ENCODE measurements at places on chromosomes 1 and 21.
A peak's percentile ranks its signal among the peaks of the same experiment; 100 is the strongest.

- DNase-seq, result no peak
Observed at GRCh38 chr1:209527372-209527771, 56.1 kb upstream of the CAMK1G start.

DNA sequence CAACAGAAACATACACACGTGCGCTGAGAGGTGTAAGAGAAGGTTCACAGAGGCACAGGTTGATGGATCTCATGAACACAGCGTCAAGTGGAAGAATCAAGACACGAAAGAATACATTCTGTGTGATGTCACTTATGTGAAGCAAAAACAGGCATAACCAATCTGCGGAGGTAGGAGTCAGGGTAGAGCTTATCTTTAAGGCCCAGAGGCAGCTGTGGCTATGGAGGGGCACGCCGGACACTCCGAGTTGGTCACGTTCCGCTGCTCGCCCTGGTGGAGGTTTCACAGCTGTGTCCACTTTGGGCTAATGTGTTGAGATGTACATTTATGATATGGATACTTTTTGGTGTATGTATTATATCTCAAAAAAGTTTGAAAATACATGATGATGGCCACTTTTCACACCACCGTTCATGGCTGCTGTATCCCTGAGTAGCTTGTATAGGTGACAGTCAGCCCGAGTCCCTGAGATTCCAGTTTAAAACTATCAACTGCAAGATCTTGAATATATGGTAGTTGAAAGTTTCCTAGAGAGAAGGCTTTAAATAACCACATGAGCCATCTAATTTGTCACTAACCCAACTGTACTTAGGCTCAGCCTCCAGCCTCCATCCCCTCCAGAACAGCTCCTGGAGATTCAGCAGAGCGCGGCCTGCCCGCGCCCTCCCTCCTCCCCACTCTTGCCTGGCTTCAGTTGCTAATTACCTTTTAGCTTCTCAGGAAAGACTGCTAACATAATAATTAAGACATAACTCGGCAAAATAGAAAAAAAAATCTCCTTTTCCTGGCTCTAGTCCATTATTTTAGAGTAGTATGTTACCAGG is 6.7 kb upstream of the ADARB1 start:
- no peak for DNase-seq

DNA sequence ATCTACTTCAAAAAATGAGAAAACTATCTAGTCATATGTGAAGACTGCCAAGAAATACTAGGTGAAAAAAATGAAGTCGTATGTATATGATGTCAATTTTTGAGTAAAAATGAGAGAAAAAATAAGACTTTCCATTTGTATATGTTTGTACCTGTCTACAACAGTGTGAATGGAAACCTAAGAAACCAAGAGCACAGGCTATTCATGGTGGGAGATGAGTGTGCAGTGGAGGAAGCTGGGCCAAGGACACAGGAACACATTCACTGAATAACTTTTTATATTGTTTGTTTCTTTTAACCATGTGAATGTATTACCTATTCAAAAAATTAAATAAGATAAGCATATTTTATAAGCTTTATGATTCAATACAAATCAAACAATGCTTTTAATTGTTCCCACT is 67.0 kb downstream of the ERO1B start:
- DNase-seq, result no peak

- no peak for DNase-seq
Observed at GRCh38 chr1:186819126-186819525, 9.6 kb upstream of the PLA2G4A start.

GRCh38 chr1:46173361-46173856 is 1.5 kb upstream of the TSPAN1 start:
- DNase-seq, result no peak

- DNase-seq, result no peak
Observed at GRCh38 chr1:164602480-164603093, 43.6 kb downstream of the PBX1 start.

GRCh38 chr1:25647863-25648262 is 31.3 kb downstream of the MAN1C1 start:
- DNase-seq, result no peak

DNA sequence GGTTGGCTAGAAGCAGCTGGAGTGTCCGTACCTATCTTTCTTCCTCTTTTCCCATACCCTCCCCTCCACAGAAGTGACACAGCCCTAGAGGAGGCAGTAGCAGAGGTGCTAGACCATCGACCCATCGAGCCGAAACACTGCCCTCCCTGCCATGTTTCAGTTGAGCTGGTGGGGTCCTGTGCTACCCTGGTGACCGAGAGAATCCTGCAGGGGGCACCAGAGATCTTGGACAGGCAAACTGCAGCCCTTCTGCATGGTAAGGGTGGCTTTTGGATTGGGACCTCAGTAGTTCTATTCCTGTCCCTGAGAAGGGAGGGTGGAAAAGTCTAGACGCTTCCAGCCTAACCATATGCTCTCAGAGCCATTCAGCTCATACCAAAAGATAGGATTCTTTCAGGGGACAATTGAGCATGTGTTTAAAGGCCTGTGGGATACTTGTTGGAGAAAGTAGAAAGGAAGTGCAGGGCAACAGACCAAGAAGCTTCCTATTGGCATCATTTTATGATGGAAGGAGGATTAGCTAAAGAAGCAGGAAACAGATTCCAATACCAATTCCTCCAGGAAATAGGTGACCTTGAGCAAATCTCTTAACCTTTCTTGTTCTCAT is 11.7 kb upstream of the BNIPL start:
- DNase-seq, result peak; percentile 87

DNA sequence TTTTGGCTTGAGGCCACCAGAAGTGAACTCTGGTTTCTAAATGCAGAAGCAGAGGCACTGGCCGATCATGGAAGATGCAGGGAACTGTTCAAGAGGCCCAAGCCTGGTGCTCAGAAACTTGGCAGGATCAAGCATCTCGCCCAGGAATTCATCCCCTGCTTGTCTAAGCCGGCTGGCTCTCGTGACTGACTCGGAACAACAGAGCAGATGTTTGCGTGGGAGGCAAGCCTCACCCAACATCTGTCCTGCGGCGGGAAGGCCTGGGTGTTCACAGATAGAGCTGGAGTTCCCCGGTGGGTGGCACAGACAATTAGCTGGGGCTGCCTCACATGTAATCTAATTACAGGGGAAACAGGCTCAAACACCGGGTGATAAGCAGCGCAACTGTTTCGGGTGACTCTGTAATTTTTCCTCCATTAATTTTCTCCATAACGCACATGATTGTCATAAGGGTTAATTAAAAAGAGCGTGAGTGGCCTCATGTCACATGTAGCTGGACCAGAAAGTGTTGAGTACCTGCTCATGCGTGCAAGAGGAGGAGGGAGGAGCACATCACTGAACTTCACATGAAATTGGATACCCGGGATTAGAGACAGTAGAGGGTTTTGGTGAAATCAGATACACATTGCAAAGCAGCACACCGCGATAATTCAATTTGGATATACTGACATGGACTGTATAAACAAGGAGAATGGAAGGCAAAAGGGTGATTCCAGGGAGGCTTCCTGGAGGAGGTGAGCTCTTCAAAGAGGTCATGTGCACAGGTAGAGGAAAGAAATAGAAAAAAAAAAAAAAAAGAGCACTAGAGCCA is 180.0 kb downstream of the ETS2 start:
- DNase-seq, result no peak

DNA sequence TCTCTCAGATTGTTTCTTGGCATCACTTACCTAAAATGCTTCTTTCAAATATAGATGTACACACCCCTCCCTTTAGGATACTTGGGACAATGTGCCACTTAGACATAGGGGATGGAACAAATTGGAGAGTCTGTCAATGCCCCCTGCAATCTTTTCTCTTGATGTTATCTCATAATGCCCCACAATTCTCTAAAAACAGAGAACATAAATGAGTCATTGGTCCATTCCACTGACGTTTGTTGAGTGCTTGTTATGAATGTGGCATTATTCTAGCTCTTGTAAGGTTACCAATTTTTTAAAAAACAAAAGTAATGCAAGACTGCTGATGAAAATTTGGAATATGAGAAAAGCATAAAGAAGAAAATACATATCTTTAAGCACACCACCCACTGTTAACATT is 5.6 kb upstream of the SMIM11 start:
- DNase-seq, result no peak

- no peak for DNase-seq
Observed at GRCh38 chr1:245341743-245342142, 187.0 kb downstream of the KIF26B start.

DNA sequence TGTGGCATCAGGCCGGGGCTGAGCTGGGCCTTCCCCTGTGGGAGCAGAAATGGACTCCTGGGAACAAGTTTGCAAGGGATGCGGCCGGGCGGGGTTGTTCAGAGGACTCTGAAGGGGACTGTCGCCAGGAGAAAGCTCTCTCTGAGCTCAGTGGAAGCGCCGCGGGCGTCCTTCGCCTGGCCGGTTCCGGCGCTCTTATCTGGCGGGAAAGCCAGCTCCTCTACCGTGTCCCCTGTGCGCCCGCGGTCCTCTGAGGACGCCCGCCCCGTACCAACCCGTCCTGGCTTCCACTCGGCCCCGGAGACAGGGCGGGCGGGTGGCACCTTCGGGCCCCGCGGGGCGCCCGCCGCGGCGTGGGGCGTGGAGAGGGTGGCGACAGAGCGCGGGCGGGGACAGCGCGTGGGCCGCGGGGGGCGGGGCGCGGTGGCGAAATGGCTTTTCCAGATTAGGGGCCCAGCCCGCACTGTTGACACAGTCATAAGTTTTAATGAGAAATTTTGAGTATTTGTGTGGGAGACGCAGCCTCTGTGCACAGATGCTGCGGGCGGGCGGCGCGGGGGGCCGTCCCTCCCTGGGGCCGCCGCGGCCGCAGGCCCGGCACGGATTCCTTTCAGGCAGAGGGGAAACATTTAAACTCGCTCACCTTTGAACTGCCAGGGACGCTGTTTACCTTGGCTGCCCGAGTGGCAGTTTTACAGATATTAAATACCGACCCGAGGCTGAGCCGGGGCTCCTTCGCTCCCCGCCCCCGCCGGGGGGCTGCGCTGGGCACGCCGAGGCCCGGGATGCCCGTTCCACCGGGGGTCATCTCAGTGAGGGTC is 70.2 kb downstream of the FOXD2 start:
- no peak for DNase-seq

DNA sequence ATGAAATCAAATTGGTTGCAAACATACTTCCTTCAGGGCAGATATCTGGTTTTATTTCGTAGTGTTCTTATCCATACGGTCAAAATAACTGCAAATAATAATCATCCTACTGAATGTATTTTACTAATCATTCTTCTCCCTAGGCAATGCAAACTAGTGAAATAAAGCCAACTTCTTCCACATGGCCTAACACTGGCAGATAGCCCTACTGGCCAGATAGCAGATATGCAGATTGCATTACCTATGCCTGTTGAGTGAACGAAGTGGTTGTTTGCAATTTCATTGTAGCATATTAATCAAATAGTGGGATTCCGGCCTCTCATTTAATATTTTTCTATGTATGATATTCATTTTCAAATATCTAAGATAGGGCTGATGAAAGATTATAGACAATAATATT is 116.2 kb downstream of the CENPF start:
- no peak for DNase-seq

DNA sequence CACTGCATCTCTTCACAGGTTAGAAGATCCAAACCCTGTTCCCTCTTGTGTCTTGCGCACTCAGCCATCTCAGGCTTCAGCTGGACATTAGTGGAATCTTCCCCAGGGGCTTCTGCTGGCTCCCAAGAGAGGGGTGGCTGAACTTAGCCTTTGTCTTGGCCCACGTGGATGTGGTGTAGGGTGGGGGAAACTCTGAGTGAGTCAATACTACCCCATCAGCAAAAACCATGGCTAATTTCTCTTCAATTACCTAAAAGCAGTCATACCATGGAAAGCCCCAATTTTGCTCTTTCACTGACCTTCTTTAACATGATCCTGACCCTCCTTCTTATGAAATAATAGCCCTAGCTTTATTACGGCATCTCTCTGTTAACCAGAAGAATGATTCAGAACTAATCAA is 72.5 kb upstream of the RAB3GAP2 start:
- no peak for DNase-seq

DNA sequence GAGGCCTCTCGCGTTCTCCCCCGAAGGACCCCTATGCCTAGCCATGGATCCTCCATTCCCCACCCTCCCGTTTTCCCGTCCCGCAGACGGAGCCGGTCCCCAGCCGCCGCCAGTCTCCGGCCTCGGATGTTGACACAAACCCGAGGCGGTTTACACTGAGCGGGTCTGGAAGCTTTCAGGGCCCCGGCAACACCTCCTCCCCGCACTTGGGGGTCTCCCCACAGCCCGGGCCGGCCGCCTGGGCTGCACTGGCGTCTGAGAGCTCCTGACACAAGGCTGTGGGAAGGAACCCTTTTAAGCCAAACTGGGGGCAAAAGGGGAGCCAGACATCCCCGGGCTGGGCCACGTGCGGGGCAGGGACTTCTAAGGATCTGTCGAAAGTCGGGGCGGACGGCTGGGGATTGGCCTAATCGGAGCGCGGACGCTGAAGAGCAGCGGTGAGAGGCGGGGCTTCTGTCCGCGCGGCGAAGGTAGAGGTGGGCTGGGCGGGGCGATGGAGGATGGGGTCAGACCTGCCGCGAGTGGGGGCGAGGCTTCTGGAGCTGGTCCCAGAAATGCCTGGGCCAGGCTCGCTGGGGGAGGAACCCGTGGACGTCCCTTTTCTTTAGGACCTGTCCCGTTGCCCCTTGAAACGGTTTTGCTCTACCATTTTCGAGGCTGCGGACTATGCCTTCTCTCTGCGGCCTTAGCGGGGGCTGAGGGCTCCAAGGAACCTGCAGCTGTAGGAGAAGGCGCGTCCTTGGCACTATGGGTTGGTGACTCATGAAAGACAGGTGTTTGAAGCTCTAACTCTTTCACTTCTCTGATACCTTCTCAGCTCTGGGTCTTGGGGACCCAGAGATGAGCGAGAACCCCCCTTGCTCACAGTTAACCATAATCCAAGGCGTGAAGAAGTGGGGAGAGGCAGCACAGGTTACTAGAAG is 1.2 kb upstream of the HPCAL4 start:
- no peak for DNase-seq

- DNase-seq, result no peak
Observed at GRCh38 chr1:244044423-244044822, 6.7 kb upstream of the ZBTB18 start.
